SHP77 treated with DMSO at 0.1 percent for 48 hours (cell line): ENCODE measurements at places on chromosomes 6 and 20.

DNA sequence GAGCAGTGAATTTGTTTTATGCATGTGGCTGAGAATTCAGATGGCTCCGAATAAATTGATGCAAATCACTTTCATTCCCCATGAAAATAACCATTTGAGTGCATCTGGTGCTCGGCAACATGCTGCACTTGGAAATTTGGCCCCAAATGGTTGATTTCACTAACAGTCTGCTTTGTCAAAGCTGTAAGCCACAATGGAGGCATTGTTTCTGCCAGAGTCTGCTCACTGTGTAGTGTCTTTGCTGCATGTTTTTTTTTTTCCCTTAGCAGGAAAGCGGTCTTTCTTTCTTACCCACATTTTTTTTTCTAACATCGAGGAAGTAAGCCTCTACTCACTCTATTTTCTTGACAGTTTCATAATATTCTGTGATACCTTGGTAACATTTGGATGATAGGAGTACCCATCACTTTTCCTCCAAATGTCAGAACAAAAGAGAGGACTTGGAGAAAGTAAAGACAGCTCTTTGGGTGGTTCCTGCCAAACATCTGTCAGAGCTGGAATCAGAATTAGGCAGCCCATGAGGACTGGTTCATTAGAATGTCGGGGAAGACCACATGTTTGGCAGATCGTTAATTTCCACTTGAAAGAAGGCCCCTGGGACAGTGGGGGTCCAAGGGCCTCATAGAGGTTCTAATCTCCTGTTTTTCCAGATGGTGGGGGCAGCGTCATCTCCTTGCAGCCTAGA, 149.5 kb downstream of the DOK5 start:
- no peak for DNase-seq

- no peak for DNase-seq
Observed at GRCh38 chr6:18293076-18293904, 29.0 kb upstream of the DEK start.

DNA sequence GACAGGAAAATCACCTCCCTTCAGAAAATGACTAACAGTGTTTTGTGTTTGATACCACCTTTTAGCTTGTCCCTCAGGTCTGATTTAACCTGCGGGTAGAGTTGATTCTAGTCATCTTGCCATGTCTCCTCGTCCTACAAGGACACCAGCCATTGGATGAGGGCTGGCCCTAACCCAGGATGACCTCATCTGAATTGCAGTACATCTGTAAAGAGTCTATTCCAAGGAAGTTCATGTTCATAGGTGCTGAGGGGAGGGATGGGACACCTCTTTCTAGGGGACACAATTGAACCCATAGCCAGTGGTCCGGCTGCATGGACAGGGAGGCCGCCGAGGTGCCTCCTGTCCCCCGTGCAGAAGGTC, 52.0 kb upstream of the DACT2 start:
- DNase-seq = no peak

DNA sequence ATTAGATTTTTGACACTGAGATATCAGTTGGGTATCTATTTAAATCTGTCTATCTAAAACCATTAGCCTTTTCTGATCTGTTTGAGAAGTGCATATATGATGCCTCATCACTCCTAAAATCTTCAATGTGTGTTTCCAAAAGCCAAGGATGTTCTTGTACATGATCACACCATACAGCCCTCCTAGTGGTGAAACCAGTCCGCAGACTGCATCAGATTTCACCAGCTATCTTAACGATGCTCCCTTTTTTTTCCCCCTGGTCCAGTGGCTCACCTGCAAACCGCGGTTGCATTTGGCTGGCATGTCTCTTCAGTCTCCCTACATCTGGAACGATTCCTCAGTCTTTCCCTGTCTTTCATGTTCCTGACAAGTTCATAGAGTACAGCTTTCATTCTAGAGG, 4.0 kb downstream of the KIZ start:
- no peak for DNase-seq

GRCh38 chr6:63558278-63558677, 14.0 kb upstream of the LOC128125822 start:
- DNase-seq = no peak

- DNase-seq = no peak
Observed at GRCh38 chr20:8368670-8369069, 236.6 kb downstream of the PLCB1 start.
